ENCODE measurements at places on chromosomes 5 and 9.

GRCh38 chr9:107158321-107158720 lies 124.8 kb upstream of the RAD23B start:
- no peak for DNase-seq

DNA sequence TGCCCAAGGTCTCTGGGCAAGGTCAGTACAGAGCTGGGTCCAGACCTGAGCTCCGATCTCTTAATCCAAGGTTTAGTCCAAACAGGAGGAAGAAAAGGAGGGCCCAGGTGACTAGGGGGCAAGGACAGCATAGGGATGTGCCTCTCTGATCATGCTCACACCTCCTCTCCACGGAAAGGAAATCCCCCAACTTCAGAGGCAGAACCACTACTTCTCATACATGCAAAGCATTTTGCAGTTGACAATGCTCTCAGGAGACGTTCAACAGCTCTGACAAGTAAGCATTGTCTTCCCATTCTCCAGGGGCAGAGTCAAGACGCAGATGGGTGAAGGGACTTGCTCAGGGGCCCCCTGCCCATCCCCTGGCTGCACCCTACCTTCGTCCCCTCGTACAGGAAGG lies 8.7 kb upstream of the CORO2A start:
- DNase-seq, result no peak

DNA sequence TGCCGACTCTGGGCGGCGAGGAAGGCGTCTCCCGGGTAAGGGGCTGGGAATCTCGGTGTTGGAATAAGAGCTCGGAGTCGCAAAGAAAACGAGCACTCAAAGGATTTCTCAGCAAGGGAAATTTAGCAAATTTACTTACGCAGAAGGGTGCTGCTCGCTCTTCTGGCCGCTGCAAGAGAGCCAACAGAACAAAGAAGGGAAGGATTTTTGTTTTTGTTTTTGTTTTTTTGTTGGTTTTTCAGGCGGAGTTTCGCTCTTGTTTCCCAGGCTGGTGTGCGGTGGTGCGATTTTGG lies 279 bp downstream of the GTF3C5 start:
- no peak for DNase-seq

DNA sequence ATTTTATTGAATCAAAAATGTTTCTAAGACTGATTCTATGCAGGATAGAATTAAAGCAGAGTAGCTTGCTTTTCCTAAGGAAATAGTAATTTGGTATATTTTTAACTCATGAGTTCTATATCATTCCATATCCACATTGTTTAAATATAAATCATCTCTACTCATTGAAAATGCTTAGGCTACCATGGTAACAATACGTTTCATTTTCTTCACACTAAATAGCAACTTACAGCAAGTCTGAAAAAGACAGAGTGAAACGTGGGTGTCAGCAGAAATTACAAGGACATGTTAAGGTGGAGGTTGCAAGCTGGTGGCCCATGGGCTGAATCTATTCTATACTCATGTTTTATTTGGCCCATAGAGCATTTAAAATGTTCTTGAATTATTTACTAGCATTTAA lies 487.9 kb downstream of the ARHGEF28 start:
- no peak for DNase-seq

- DNase-seq, result no peak
Observed at GRCh38 chr9:122820490-122820845, 7.9 kb downstream of the PDCL start.

GRCh38 chr9:131302244-131303075 lies 12.9 kb downstream of the PLPP7 start:
- DNase-seq, result peak; percentile 71

DNA sequence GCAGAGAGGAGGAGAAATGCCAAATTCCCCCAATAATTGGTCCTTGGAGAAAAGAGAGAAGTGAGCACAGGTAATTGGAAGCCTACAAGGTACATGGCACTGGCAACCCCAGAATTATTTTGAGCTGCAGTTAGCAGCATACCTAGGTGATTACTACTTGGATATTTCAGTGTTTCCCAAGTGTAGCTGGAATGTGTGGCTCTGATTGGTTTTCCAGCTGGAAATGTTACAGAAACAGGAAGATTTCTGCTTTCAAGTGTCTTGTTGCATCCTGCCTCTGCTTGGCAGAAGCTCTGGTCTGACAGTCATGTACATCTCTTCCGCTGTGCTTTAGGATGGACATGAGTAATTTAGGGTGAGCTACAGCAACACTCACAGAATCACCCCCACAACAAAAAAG lies 262.1 kb downstream of the ENC1 start:
- no peak for DNase-seq

- DNase-seq, result no peak
Observed at GRCh38 chr9:126793686-126794417, 11.0 kb upstream of the ZBTB43 start.

GRCh38 chr5:26181582-26181981 lies 856.8 kb downstream of the CDH9 start:
- no peak for DNase-seq

DNA sequence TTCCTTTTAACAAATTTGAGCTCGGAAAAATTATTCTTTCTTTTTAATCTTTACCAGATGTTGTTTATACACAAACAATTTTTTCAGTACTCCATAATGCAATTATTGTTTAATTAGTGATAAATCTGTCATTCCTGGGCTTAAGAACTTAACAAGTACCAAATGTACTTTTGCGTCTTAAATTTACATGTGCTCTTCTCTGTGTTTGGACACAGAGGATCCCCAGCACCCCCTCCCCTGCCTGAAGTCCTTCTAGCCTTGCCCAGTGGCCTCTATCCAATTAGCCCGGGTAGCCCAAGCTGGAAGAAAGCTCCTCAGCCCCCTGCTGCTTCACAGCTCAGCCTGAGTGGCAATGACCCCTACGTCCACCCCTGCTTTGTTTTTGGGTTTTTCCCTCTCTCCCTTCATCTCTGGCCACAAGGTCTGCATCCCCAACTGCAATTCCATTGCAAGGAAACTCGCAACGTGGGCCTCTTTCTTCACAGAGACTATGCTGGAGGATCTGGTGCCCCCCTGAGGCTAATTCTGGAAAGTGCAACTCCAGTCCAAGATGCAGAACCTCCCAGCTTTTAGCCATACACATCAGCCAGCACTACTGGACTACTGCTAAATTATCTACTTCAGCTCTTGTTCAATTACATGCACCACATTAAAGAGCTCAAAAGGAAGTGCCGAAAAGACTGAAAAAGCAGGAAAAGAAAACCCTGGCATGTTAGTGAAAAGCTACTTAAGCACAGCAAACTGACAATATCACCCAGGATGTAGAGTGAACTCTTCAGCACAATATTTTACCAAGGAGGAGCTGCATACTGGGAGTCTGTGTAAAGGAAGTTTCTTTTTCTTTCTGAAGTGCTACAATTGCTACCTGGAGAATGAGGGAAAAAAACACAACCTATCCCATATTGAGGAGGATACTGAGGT lies 186.2 kb downstream of the FANCC start:
- no peak for DNase-seq

DNA sequence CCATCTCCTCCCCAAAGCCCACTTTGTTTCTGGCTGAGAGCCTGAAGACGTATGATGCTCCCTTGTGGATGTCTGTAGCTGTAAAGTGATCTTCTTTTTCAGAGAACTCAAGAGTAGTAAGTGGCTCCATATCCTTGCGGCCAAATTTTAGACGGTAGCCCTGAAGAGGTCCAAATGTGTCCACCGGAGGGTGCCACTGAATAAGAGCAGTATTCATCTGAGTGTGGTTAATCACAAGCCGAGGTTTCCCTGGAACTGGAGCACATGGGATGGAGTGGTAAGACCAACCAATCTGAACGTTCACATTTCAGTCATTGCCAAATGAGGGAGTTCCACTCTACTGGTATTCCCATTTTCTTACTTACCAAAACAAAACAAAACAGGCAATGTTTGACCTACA lies 686.5 kb upstream of the DMAC1 start:
- no peak for DNase-seq

DNA sequence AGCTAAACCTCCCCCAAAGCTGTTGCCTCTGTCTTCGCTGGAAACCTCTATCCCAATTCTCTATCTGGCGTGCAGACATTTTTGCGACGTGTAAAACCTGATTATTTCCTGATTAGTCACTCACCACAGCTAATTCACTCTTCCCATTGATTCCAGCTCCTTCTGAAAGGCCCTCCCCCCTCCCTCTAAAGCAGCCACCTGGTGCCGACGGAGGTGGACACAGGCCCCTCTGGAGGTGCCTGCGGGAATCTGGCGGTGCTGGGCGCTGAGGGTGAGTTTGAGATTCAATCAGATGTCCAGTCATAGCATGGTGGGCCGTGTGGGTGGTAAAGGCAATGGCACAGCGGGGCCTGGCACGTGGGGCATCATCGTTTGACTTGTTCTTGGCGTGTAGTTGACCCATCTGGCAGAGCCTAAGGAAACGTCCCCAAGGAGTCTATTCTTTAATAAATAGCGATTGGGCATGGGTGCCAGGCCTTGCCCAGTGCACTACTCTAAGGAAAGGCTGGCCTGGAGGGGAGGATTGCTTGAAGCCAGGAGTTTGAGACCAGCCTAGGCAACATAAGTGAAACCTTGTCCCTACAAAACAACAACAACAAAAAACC lies 271.1 kb upstream of the MVB12B start:
- DNase-seq, result no peak

DNA sequence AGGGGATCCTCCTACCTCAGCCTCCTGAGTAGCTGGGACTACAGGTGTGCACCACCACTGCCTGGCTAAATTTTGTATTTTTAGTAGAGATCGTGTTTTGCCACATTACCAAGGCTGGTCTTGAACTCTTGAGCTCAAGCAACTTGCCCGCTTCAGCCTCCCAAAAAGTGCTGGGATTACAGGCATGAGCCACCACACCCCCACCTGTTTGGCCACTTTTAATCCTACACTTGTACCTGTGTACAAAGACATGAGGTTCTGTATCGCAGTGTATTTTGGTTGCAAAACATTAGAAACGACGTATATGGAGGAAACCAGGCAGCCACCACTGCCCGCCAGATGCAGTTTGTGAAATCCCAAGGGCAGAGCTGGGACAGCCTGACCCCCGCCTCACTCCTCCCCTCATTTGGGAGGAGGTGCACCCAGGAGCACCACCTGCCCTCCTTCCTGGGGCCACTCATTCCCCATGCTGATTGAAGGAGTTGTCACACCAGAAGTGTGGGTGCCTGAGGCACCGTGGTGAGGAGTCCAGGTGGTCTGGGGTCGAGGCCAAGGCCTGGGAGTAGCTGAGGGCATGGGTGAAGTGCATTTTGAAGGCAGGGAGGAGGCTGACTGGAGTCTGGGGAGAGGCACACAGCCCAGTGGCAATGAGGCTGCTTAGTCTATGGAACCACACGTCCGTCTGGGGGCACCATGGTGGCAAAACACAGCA lies 39.3 kb upstream of the OLFM1 start:
- DNase-seq, result no peak

DNA sequence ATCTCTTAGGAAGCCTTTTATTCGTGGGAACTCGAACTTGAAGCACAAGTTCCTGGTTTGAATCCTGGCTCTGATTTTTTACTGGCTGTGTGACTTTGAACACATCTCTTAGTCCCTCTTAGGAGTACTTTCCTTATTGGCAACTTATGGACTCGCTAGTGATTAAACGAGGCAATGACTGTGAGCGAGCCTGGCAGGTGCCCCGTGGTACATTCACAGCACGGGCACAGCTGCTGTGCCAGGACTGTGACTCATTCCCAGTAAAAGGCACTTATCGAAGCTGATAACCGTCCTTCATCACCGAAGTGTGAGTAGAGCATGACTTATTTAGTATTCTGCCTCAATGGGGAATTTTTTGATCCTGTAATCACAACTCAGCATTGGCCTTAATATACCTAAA lies 22.7 kb downstream of the CFAP90 start:
- DNase-seq, result no peak

DNA sequence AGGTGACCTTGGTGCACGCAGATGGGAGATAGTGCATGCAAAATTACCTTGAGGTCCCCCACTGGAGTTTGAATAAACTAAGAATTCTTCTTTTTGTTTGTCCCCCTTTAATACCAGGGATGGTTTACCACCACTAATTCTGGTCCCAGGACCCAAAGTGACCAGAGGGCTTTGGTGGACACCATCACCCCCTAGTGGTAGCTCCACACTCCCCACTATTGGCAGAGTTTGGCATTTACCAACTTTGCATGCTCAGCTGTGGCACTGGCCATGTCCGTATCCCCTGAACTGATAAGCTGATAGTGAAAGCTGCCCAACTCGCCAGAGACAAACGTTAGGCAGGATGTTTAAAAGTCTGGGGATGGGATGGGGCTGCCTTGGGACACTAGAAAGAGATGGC lies 3.3 kb downstream of the ASTN2 start:
- no peak for DNase-seq

GRCh38 chr5:180174587-180174972 lies 34.4 kb downstream of the RASGEF1C start:
- DNase-seq, result no peak

DNA sequence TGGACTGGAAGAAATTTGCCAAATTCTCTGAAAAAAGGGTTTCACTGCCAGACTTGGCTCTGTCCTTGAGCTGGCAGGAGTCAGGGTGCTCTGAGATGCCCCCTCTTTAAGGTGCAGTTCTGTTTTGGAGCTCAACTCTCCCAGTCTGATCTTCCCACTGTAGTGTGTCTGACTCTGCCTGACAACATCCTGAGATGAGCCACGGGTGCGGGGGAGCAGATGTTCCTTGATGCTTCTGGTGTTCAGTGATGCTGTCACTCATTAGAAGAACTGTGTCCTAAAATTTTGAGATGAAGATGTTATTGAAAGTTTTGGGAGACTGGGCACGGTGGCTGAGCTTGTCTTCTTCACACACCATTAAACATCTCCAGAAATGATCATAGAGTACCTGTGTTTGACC lies 78.2 kb downstream of the BASP1 start:
- no peak for DNase-seq

- no peak for DNase-seq
Observed at GRCh38 chr5:170880084-170880483, 18.3 kb downstream of the RANBP17 start.

DNA sequence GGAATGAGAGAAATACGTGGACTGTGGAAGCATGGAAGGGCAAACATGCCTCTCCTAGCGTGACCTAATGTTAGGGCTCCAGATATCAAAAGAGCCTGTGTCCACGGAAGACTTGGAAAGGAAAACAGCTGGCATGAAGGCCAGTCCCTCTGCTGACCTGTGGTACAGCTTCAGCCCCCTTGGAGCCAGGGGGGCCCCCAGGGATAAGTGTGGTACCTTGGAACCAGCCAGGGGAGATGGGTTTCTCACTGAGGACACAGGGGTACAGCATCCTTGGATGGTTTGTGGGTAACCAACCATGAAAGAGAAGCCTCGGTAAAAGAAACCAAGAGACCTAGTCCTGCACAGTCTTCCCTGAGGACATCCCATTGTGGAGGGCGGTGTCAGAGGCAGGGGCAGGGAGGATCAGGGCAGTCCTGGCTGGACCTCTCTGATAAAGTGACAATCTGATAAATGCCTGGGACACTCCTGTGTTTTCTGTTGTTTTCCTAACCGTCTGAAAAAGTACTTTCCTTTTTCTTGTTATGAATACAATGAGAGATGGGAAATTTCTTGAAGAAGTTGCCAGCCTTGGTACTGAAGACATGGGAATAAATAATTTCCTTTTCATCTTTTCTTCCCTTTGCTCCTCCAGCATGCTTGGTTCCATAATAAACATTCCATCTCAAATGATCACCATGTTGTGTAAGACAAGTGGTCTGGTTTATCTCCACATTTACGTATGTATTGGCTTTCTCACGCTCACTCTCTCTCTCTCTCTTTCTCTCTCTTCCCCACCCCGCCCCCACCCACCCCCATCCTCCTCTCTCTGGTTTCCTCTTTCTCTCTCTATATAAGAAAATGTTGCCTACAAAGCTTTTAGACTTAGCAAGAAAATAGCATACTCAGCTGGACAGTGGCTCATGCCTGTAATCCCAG lies 102.1 kb downstream of the SUSD1 start:
- DNase-seq, result no peak

- no peak for DNase-seq
Observed at GRCh38 chr9:76191493-76191892, 202.7 kb downstream of the RFK start.

Measured in Right ventricle myocardium inferior (tissue), 1 donor.